ENCODE measurements at places on chromosomes 6 and 20. TPM values are rescaled to one million over a fixed set of nuclear protein-coding genes. Genes with fewer than 3 reads are reported as not detected.
A peak's percentile ranks its signal among the peaks of the same experiment; 100 is the strongest.

DNA sequence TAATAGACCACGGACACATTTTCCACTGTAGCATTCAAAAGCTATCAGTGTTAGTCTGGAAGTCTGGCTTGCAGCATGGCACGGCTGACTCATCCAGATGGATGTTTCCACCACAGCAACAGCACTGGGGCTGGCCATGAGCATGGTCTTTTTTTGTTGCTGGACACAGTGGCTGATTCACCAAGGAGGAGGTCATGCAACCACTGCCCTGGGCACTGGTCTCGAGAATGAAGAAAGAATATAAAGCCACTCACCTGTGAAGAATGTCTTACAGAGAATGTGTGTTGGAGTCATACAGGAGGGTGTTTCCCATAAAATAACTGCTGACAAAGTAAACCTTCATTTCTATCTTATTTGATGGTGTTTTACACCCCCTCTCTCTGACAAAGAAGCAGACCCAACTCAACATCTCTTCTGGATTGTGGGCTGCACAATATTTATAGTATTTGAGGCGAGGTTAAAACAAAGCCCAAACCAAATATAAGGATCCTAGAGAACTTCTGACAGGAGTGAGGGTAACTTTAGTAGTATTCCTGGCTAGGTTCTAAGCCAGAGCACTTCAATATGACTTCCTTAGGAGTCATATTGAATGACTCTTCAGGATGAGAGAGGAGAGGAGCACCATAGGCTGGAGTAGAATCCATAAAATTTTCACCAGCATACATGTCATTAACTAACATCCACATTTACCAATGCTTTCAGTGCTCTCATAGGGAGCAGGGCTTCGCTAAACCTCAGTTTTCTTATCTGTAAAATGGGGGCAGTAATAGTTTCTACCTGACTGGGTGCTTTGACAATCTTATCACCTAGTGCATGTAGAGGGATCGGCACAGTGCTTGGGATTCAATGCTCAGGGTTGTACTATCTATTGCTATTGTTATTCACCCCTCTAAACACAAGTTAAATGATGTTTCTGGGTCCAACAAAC lies 121.4 kb downstream of the KIF13A start:
- peak; percentile 98 for DNase-seq
- H3K27ac ChIP-seq = peak overlapping the region; percentile 85
- no peak overlapping the region for H3K4me3 ChIP-seq
- H3K27me3 ChIP-seq = no peaks in the 10 kb centered on the region

DNA sequence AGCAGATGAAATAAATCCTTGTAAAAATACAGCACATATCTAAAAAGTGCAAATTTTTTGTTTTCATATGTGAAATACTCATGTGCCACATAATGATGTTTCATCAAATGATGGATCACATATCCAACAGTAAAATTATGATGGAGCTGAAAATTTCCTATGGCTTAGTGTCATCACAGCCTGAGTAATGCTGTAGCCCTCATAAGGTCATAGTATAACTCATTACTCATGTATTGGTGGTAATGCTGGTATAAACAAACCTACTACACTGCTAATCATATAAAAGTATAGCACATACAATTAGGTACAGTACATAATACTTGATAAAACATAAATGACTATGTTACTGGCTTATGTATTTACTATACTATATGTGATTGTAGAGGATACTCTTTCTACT lies 12.9 kb downstream of the TSPYL1 start:
- H3K27ac ChIP-seq = no peak overlapping the region
- no peak for DNase-seq
- H3K4me1 ChIP-seq = no peaks in the 10 kb centered on the region
- no peaks in the 10 kb centered on the region for H3K27me3 ChIP-seq
- H3K4me3 ChIP-seq = no peak overlapping the region

DNA sequence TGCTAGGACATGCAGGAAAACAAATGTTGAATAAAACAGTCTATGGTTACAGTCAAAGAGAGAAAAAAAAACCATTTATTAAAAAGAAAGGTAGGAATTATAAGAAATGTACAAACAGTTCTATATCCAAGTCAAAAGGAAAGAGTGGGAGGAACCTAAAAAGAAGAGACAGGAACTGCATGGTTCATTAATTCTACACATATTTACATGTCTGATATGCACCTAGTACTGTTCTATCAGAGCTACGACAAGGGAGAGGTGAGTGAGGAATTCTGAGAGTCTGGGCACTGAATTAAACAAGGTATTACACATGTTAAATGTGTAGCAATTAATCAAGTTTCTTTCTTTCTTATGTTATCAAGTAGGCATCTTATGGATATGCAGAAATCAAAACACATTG lies 41.9 kb downstream of the SYCP2 start:
- DNase-seq = no peak
- no peak overlapping the region for H3K27ac ChIP-seq
- H3K36me3 ChIP-seq = no peaks in the 10 kb centered on the region
- H3K27me3 ChIP-seq = peaks cover 46% of the 10 kb centered on the region
- H3K4me1 ChIP-seq = no peaks in the 10 kb centered on the region

- no peaks in the 10 kb centered on the region for H3K36me3 ChIP-seq
- H3K27me3 ChIP-seq = peaks cover 6% of the 10 kb centered on the region
- no peak overlapping the region for H3K27ac ChIP-seq
- DNase-seq = no peak
- no peak overlapping the region for H3K4me3 ChIP-seq
- H3K4me1 ChIP-seq = no peaks in the 10 kb centered on the region
Observed at GRCh38 chr6:161963634-161964234, 689.9 kb upstream of the AGPAT4 start.

- H3K4me3 ChIP-seq = no peak overlapping the region
- H3K27ac ChIP-seq = no peak overlapping the region
- no peaks in the 10 kb centered on the region for H3K36me3 ChIP-seq
- DNase-seq = no peak
- no peaks in the 10 kb centered on the region for H3K27me3 ChIP-seq
Observed at GRCh38 chr20:60541991-60542390, 583.8 kb downstream of the CDH26 start.

DNA sequence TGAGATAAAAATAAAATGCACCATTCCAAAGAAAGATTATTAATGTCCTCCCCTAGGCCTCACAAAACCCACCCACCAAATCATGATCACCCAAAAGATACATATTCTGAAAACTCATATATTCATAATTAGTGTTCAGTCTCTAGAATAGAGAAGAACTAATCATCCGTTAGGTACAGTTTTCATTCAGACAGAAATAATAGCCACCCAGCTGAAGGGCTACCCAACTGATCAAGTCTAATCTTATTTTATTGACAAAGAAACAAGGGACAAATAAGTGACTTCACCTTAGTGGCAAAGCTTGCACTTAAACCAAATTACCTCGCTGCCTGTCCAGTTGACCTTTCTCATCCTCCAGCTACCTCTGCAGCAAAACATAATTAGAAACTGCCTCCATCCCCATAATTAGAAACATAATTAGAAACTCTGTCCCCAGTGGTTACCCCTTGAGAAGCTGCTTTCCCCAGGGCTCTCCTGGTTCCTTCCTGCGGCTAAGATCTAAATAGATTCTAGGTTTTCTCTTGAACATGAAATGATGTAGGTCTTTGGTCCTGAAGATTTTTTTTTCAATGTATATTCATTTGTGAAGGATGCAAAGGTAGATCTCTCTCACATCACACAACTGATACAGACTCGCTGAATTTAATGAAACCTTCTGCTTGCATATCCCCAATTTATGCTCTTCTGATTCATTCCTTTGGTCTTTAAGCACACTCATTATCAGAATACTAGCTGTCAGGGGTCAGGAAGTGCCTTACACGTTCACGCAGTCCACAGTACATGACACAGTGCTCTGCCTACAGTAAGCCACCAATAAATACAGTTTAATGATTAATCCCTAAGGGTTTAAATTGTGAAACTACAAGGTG lies 46.3 kb downstream of the HBS1L start:
- H3K36me3 ChIP-seq = no peaks in the 10 kb centered on the region
- no peak overlapping the region for H3K27ac ChIP-seq
- H3K27me3 ChIP-seq = no peaks in the 10 kb centered on the region
- H3K4me1 ChIP-seq = no peaks in the 10 kb centered on the region
- DNase-seq = no peak

GRCh38 chr20:63471981-63472831 lies at the start of gene KCNQ2:
TSS of gene KCNQ2 (minus strand) at chr20:63472655. CDS start at chr20:63472463, 192 bp downstream.
- peak within 1 kb of the TSS; percentile 77 for H3K27ac ChIP-seq
- peak within 1 kb of the TSS; percentile 77 for H3K4me3 ChIP-seq
- H3K36me3 ChIP-seq = no peaks in the 10 kb centered on the region
- peak; percentile 32 for DNase-seq
- no peaks in the 10 kb centered on the region for H3K27me3 ChIP-seq
- H3K4me1 ChIP-seq = peaks cover 11% of the 10 kb centered on the region

DNA sequence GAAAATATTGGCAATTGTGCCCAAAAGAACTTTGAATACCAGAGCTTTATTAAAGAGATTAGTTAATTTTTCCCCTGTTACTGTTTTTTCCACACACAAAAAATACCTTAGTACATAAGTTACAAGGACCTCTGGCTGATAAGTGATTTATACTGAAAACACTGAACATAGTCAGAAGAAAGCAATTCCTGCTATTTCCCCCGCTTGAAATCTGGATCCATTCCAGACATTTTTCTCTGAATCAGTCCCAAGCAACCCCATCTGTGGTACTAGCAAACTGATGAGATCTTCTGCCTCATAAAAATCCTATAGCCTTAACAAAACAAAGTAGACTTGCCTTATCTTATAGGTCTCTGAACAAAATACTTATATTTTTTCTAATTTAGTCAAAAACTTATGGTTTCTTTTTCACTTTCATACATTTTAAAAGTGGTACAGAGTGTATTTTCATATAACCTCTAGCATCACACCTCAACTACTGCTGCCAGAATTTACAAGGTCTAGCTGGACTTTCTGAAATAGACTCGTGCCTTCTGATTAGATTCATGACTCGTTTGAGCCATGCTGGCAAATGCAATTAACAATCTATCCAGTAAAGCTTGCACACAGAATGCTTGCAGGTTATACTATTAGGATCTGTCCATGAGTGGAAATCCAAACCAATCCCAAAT lies 111.9 kb downstream of the TBX18 start:
- no peaks in the 10 kb centered on the region for H3K27me3 ChIP-seq
- H3K27ac ChIP-seq = no peak overlapping the region
- H3K4me3 ChIP-seq = no peak overlapping the region
- no peaks in the 10 kb centered on the region for H3K4me1 ChIP-seq
- no peak for DNase-seq
- H3K36me3 ChIP-seq = no peaks in the 10 kb centered on the region

DNA sequence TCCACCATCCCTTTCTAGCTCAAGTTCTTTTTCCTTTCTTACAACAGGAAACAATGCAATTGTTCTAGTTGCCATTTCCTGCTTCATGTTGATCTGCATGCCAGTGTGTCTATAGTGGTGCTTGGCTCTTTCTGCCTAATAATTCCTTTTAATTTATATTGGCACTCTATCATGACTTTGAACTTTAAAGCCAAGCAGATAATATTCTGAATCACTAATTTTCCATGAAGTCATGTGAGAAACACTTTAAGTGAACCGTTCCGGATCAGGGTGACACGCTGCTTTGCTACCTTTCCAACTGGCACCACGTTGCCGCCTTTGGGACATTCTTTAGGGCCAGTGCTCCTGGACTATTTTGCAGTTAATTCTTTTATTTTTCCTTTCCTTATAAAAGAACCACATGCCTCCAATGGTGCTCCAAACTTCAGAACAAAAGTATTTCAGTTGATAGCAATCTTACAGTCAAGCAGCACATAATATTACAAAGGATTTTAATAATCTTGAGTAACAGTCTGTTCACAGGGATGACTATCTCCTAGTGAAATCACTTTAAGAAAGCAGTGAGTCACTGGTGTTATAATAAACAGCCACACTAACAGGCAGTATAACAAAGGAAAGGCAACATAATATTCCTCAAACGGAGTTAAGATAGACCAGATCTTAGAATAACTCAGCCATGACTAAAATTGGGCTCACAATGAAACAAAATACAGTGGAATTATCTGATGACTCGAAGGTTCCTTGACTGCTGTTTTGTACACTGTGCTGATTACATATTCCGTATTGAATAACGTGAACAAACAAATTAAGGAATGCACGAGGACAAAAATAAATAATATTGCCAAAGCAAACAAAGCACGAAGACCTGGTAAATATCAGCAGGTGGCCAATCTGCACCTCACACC lies 19.0 kb upstream of the BLOC1S5 start:
- no peaks in the 10 kb centered on the region for H3K27me3 ChIP-seq
- H3K4me1 ChIP-seq = peaks cover 55% of the 10 kb centered on the region
- H3K4me3 ChIP-seq = peak overlapping the region; percentile 11
- peak overlapping the region; percentile 79 for H3K27ac ChIP-seq
- peak; percentile 64 for DNase-seq

- H3K27me3 ChIP-seq = no peaks in the 10 kb centered on the region
- H3K4me3 ChIP-seq = no peak overlapping the region
- H3K4me1 ChIP-seq = peaks cover 21% of the 10 kb centered on the region
- no peak for DNase-seq
- H3K36me3 ChIP-seq = no peaks in the 10 kb centered on the region
Observed at GRCh38 chr20:24670341-24670872, 201.0 kb downstream of the SYNDIG1 start.

DNA sequence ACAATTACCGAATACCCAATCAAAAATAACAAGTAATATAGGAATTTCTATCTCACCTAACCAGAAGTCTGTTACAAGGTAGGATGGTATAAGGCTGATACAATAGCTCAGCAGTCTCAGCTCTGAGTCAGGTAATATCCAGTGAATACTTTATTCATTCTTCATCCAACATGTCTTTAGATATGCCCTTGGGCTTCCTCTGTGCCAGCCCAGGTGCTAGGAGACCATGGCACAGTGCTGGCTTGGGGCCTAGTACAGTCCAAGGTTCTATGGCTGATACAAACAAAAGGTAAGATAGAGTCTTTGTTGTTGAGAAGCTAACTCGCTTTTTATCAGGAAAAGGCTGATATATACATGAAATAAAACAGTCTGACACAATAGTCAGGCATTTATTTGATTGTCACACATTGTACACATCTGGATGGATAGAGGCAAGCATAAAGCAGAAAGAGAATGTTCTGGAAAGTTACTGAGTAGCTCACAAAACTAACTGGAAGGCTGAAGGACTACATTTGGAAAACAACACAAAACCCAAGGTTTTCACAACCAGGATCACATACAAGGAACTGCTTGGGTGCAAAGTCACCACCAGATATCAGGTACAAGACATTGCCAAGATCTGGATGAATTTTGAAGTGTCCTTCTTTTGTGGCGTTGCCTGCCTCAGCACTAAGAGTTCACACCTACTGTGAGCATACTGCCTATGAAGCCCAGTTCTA lies 110.4 kb upstream of the SCAF8 start:
- no peaks in the 10 kb centered on the region for H3K4me1 ChIP-seq
- DNase-seq = no peak
- H3K36me3 ChIP-seq = no peaks in the 10 kb centered on the region
- H3K27ac ChIP-seq = no peak overlapping the region
- H3K4me3 ChIP-seq = no peak overlapping the region
- no peaks in the 10 kb centered on the region for H3K27me3 ChIP-seq

SLC4A11 gene
- total RNA-seq = 22.7 TPM

AVP gene
- not detected for total RNA-seq

USP49 gene
- total RNA-seq = 6.9 TPM

TMC2 gene
- total RNA-seq = not detected

FHL5 gene
- total RNA-seq = not detected

CLDN20 gene
- not detected for total RNA-seq

Measured in HCT116 (cell line).